ENCODE measurements at places on chromosomes 4 and X. TPM values are rescaled to one million over a fixed set of nuclear protein-coding genes. Genes with fewer than 3 reads are reported as not detected.

The LEF1 gene
- total RNA-seq = 6.1 TPM

The WWC2 gene
- 13.5 TPM for total RNA-seq

- DNase-seq = no peak
Observed at GRCh38 chrX:53047228-53047627, 1.4 kb upstream of the GPR173 start.

- DNase-seq = no peak
Observed at GRCh38 chr4:114921790-114922591, 191.4 kb downstream of the NDST4 start.

DNA sequence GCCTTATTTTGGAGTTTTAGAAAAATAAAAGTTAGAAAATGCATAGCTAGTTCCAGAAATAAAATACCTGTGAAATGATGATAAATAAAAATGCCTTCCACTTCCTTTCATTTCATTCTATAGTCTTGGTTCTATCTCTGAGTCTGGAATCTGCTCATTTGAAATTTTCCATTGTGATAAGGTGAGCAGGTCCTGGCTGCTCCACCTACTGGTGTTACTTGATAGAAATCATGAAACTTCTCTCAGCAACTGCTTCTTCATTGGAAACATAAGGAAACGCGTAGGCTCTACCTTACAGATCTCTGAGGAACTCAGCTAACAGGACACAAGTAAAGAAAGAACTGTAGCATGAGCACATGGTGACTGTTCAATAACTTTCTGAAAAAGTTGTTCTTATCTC lies 141.8 kb downstream of the DCHS2 start:
- no peak for DNase-seq

Data from frontal cortex (tissue), 4 donors.